ENCODE measurements at places on chromosomes 11 and 22. TPM values are rescaled to one million over a fixed set of nuclear protein-coding genes. Genes with fewer than 3 reads are reported as not detected.

Gene TEX54
- 0.83 TPM for polyA plus RNA-seq

Gene UBE4A
- 42.3 TPM for polyA plus RNA-seq

DNA sequence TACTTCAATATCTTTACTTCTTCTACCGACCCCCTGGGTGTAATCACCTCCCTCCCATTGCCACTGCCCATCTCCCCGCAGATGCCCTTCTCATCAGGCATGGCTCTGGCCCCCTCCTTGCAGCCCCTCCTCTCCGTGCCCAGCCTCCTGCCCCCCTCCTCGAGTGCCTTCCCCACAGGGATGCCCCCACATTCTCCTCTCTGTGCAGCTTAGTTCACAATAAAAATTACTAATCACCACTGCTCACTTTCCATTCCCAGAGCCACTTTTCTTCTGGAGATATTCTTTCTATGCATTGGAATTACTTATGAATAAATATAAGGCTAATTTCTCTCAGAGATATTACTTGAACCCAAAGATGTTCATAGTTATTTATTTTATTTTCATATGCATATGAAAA lies 22.1 kb downstream of the IFITM10 start:
- DNase-seq = no peak

Gene TBX1
- polyA plus RNA-seq = 1.3 TPM

DNA sequence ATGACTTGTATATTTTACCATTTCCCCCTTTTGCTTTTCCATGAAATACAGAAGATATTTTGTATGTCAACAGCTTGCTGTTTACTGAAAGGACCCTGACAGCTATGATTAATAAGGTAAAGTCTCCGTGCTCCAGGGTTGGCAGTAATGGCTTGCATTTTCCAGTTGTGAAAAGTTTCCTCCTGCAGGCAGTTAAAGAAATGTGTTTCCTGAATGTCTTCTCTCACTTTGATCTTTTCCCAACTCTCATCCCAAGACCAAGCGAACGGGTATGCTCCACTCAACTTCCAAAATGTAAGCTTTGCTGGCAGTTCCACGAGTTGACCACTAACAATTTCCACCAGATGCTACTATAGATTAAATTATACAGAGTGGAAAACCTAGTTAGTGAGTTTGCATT lies 8.9 kb downstream of the FIBIN start:
- DNase-seq = no peak

DNA sequence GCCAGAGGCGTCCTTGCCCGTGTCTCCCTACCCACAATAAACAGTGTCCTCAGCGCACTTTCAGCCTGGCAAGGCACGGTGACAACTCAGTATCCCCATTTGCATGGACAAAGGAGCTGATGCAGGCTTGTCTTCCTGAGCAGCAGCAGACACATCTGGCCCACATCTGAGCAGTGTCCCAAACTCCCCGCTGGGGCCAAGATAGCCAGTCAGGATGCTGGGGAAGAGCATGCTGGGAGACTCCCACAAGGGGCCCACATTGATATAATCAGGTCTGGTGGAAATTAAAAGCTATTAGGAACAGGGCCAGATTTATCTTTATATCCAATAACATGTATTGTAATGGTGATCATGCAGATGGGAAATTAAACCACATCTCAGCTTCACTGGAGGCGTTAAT lies 24.7 kb downstream of the DSCAML1 start:
- DNase-seq = no peak

Gene ABCG4
- polyA plus RNA-seq = 0.34 TPM

DNA sequence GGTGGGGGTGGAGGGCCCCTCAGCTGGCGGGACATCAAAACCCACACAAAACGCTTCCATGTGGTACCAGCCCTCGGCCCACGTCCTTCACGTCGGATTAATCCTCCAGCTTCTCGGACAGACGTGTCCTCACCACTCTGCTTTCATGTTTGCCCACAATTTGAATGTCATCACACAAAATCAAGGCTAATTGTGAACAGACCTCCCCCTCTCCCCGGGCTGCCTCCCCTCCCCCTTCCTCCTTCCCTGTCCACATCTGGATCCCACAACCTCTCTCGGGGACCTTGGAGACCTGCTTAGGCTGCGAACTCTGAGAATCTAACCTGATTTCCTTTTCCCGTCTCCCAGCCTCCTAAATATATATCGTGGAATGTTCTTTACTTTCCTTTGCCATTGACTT lies 262.9 kb downstream of the MN1 start:
- no peak for DNase-seq

DNA sequence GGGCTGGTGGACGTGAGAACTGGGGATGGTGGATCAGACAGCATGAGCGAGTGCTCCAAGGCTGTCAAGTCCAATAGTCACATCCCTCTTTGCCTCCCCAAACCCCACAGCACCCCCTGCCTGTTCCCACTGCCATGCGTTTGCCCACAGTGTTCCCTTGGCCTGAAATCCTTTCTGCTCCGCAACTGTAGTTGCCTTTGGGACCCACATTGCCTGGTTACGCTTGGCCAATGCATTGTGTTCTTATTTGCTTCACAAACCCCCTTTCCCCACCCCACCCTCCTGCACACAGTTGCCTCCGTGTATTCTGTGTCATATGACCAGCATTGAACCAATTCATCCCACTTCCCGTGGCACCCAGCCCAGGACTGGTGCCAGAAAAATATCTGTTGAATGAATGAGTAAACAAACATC lies 2.1 kb upstream of the KIAA0930 start:
- DNase-seq = no peak

Gene C11orf42
- not detected for polyA plus RNA-seq

Gene FXYD6
- polyA plus RNA-seq = 0.67 TPM

DNA sequence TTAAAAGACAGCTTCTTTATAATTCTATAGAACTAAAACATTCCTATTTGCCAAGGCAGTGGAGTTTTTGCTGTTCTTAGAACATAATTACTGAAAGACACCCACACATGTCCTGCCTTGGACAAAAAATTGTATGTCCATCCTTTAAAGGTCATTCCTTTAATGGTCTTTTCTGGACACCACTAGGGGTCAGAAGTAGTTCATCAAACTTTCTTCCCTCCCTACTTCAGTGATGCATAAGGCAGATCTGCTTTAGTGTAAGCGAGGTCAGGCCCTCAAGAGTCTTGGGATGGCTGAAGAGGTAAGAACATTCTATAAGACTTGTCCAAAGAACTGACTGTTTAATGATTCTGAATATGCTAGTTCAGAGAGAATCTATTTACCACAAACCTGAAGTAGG lies 4.3 kb upstream of the OR51V1 start:
- no peak for DNase-seq

DNA sequence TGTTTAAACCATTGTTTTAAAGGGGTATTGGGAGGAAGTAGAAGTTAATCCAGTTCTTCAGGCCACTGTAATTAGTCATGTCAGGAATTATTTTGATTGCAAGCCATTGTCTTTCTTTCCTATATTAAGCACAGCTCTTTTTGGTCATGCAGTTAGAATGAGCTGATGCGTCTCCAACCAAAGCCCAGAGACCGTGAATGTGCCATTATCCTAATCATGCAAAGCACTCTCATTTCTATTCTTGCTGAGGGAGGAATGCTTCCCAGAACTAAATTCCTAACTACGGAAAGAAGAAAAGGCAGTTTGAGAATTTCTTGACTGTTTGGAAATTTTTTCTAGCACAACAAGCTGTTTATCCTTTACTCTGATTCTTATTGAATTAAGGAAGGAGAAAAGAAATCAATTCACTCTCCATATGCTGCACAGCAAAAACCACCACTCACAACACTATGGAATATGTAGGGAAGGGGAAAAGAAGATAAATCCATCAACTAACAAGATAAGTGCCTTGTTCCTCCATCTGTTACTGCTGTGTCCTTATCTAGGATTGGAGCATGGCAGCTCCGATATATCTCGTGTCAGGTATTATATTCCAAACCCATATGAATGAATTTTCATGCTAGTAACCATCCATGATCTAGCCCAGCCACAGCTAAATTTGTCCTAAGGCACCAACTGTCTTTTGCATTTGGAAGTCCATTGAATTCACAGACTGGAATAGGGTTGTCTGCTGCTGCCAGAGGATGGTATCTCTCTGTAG lies 70.8 kb downstream of the NTM start:
- no peak for DNase-seq

DNA sequence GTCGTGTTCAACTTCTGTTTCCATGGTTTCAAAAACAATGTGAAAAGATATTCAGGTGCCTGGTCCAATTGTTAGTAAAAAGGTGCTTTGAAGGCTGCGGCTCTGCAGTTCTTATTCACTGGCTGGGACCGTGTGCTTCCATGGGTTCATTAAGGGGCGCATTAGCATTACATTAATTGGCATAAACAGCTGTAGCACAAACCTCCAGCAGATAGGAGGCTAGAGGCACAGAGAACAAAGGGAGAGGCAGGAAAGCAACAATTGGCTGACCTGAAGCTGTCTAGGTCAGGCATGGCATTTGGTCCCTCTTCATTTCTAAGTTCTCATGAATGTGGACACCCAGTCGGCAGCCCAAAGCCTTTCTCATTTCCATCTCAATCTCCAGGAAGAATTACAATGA lies 16.6 kb downstream of the PAK1 start:
- no peak for DNase-seq

DNA sequence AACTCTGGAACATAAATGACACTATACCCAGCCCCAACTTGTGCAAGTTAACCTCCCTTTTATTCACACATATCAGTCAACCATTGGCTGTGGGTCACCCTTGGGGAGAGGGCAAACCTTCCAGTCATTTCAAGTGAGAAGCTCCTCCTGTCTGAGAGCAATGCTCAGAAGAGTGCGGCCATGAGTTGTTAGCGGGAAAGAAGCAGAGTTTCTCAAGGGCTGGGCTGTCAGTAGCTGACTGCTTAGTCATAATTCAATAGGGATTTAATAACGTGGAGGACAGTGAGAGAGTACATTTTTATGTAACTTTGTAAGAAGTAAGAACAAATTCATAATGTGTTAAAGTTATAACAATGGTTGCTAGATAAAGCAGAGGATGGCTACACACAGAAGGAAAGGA lies 5.1 kb downstream of the PATE2 start:
- no peak for DNase-seq

DNA sequence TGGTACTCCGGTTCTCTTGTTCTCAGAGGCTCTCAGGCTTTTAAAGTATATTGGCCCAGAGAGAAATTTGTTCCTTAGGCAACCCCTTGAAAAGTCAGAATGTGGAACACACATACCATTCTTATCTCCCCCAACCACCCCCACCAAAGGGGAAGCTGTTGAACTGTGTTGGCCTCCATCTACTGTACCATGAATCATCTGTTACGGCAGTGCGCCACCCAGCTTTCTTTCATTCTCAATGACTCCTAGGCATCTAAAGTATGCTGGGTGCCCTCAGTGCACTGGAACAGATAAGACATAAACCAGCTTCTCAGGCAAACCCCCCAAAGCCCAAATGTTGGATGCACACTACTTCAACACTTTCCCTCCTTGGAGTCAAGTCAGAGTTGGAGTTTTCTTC lies 696.2 kb upstream of the TENM4 start:
- DNase-seq = no peak

Gene LRRN4CL
- polyA plus RNA-seq = not detected

Gene GGTLC2
- not detected for polyA plus RNA-seq

GRCh38 chr11:33885338-33886005 lies 6.4 kb downstream of the LMO2 start:
- DNase-seq = no peak

Gene CABP7
- 0.27 TPM for polyA plus RNA-seq

DNA sequence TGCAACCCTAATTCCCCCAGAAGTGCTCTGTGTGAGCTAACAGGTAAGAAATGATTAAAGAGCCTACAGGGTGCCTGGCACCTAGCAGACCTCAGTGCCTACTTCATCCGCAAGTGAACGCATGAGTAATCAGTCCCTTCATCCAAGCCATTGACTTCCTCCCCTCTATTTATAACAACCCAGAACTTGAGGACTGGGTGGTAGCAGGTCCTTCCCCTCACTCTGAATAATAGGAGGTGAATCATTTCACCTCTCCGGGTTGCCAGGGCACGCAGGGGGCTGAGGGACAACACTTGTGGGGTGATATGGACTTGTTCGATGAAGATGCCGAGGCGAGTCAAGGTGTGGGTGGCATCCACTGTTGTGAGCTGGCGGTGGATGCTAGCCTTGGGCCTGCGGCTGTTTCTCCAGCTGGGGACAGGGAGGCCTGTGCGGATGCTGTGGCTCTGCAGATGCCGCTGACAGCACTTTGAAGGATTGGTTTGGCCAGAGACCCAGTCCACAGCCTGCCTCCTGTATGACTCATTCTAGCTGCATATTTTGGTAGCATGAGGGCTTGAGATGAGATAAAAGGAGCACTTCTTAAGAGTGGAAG lies 11.7 kb upstream of the SORL1-AS1 start:
- no peak for DNase-seq

Gene SPATA19
- polyA plus RNA-seq = not detected
